Astrocyte of the hippocampus (primary cell): ENCODE measurements at places on chromosomes 16 and 17.

GRCh38 chr17:72926171-72926570, 166.3 kb downstream of the SLC39A11 start:
- no peak for DNase-seq

DNA sequence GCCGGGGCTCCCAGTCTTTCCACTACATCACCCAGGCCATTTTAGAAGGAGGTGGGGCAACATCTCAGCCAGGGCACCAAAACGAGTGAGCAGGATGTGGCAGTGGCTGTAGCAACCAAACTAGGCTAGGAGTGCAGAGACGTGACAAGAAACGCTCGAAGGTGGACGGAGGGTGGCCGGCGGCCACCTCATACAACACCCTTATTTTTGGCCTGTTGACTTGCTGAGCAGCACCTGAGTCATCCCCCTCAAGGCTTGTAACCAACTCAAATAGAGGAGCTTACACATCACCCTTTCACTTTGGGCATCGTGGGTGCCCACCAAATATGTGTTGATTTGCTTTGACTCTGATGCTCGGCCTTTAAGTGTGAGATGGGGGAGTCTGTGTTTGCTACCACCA, 23.7 kb upstream of the SOX9 start:
- peak; percentile 23 for DNase-seq

GRCh38 chr17:71422968-71423367, 697.9 kb upstream of the SOX9 start:
- DNase-seq: no peak

GRCh38 chr17:41665566-41666236, 23.0 kb upstream of the EIF1 start:
- peak; percentile 94 for DNase-seq

- no peak for DNase-seq
Observed at GRCh38 chr16:20903116-20903898, 2.7 kb downstream of the LYRM1 start.

DNA sequence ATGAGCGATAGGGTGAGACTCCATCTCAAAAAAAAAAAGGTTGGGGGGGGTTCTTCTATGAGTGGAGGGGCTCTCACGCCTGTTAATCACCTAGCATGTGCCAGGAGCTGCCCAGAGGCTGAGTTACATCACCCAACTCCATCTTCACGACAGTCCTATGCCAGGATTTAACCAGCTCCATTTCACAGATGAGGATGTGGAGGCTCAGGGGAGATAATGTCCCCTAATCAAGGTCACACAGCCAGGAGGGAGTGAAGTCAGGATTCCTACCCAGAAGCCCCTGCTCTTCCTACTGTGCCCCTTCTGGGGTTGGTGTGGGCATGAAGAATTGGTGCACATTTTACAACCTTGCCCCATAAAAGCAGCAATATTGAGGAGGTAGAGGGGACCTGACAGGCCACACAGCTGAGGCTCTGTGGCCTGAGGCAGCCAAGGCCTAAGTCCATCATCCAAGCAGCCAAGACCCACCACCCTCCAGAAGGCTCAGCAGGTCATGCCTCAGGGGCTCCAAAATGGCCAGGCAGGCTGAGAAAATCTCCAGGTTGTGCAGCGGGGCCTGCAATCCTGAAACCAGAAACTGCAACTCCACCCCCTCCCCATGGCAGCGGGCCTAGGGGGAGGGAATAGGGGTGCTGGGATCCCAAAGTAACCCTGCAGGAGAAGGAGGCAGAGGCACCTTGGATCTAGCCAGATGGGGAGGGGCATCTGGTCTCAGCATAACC, 6.9 kb downstream of the PPY start:
- no peak for DNase-seq

GRCh38 chr16:25707982-25708583, 16.3 kb downstream of the HS3ST4 start:
- DNase-seq: peak; percentile 30

DNA sequence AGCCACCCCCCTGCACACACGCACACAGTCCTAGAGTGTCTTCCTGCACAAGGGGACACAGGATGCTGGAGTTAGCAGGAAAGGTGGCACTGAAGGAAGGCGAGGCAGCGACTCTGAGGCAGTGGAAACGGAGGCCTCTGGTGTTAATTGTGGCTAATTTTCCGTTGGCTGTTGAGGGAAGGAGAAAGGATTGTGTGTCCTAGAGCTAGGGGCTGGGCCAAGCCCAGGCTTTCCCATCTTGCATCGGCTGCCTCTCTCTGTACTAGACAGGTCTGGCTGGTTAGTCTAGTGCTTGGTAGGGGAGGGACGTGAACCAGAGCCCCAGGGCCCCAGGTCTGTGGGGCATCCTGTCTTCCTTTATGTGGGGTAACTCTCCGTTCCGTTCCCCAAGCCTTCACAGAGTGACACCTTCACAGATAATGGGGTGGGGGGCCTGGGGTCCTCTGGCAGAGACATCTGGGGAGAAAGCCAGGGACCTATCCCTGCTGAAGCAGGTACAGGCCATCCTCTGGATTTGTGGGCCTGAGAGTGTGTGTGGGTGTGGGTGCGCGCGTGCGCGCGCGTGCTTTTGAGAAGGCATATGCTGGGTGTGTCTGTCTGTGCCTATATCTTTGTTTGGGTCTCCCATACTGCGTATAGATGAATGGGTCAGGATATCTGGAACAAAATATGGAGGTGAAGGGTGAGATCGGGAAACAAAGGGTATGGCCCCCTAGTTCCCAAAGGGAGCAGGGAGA, at the start of gene CHD3:
CHD3 (plus strand) TSS at position 606 of the 737 bp plus-strand sequence. CDS start 212 bp downstream, outside the sequence.
- DNase-seq: no peak

DNA sequence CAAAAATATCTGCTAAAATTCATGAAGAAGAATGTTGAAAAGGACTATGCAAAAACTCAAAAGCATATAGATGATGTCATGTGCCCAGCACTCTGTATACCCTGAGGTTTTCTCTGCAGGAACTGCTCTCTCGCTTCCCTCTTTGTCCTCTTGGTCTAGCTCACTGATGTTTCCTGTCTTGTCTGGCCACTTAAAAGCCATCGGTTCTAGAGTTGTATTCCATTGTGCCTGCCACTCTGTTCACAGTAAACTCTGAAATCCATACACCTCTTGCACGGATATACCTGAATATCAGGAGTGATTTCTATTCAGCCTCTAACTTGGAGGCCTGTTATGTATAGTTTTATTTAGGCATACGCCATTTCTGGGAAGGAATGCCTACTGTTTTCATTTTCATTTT, 101.0 kb upstream of the CNTNAP4 start:
- no peak for DNase-seq

- DNase-seq: no peak
Observed at GRCh38 chr17:57260325-57261083, 4.2 kb downstream of the MSI2 start.

DNA sequence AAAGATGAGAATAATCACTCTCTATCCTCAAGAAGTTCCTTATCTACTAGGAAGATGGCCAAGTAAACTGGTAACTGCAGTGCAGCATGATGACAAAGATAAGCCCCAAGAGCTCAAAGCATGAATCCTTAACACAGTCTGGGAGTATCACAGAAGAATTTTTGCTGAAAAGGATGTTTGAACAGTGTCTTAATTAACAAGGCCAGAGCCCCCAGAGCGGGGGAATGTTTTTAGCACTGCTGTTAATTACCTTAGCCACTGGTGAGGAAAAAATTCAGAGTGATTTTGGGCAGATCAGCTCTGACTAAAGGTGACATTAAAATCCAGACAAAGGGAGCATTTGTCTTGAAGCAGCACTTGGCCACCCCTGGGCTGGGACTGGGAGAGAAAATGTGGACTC, 30.1 kb downstream of the ADAMTS18 start:
- no peak for DNase-seq

- DNase-seq: no peak
Observed at GRCh38 chr16:51938861-51939260, 608.1 kb downstream of the TOX3 start.

- DNase-seq: peak; percentile 87
Observed at GRCh38 chr16:87145181-87146176, 171.7 kb downstream of the C16orf95 start.

DNA sequence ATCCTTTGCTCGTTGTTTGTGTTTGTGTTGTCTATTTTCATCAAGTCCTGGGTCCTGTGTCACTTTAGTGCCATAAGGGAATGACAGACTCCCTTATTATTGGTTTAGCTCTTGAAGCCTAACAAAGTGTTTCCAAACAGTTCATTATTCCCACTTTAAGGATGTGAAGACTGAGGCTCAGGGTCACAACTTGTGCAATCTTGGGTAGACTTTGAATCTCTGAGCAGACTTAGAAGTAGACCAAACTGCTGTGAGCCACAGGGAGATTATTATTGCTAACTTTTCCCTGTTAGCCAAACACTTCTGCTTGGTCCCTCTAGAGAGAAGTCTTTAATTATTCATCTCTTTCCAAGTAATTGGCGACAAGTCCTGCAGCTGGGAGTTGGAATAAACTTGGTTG, 31.8 kb downstream of the PRKCB start:
- no peak for DNase-seq

GRCh38 chr17:29070781-29071180, 27.8 kb downstream of the PIPOX start:
- DNase-seq: no peak

DNA sequence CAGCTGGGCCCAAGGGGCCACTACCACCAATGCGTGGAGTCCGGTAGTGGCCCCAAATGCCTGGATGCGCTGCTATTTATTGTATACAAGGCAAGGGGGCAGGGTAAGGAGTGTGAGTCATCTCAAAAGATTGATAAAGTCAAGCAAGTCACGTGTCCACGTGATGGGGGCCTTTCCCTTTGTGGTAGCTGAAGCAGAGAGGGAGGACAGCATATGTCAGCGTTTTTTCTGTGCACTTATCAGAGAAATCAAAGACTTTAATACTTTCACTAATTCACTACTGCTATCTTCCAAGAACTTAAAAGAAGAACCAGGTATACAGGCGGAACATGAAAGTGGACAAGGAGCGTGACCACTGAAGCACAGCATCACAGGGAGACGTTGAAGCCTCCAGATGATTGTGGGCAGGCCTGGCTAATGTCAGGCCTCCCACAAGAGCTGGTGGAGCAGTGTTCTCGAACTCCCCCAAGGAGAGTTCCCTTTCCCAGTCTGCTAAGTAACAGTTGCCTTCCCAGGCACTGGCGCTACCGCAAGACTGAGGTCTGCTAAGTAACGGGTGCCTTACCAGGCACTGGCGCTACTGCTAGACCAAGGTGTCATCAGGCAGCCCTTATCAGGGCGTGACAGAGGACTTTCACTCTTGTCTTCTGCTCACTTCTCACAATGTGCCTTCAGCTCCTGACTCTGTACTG, 10.8 kb upstream of the ASB16 start:
- no peak for DNase-seq

GRCh38 chr16:76653390-76654026, 376.3 kb downstream of the CNTNAP4 start:
- peak; percentile 54 for DNase-seq

DNA sequence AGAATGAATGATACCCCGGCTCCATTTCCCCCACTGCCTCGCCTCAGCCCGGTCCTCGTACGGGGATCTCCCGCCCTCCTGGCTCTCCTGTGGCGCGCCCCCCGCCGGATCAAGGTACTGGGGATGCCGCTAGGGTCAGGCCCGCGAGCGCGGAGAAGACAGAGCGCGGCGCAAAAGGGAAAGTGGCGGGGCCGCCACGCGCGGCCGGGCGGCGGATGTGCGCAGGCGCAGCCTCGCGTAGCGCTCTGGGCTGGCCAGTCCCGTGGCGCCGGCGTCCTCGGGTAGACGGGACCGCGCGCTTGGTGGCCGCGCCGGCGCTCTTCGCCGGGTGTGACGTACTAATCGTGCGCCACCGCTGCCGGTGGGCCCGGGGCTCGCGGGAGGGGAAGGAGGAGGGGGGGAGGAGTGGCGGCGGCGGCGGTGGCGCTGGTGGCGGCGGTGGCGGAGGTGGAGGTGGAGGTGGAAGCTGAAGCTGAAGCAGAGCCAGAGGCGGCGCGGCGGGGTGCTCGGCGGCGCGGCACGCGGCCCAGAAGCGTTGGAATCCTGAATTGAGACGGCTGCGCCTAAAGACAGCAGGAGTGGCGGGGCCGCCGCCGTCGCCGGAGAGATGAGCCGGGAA, at the start of gene SENP3:
SENP3 (plus strand) TSS at position 331 of the 619 bp plus-strand sequence. CDS start 1,158 bp downstream, outside the sequence.
- peak; percentile 97 for DNase-seq

DNA sequence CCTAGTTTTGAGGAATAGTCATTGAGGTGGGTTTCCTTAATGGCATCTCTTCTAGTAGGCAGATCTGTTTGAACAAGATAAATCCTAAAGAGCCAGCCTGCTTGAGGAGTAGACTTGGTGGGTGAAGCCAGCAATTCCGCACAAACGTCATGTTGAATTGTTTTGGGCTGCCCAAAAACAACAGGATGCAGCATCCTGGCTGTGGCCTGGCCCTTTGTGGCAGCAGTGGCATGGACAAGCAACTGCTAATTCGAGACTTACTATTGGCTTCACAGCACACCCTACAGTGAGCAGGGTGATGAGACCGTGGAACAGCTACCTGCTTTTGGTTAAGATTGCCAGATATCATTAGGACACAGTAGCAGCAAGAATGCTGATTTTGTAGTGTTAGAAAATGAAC, 9.3 kb upstream of the VPS4A start:
- no peak for DNase-seq

DNA sequence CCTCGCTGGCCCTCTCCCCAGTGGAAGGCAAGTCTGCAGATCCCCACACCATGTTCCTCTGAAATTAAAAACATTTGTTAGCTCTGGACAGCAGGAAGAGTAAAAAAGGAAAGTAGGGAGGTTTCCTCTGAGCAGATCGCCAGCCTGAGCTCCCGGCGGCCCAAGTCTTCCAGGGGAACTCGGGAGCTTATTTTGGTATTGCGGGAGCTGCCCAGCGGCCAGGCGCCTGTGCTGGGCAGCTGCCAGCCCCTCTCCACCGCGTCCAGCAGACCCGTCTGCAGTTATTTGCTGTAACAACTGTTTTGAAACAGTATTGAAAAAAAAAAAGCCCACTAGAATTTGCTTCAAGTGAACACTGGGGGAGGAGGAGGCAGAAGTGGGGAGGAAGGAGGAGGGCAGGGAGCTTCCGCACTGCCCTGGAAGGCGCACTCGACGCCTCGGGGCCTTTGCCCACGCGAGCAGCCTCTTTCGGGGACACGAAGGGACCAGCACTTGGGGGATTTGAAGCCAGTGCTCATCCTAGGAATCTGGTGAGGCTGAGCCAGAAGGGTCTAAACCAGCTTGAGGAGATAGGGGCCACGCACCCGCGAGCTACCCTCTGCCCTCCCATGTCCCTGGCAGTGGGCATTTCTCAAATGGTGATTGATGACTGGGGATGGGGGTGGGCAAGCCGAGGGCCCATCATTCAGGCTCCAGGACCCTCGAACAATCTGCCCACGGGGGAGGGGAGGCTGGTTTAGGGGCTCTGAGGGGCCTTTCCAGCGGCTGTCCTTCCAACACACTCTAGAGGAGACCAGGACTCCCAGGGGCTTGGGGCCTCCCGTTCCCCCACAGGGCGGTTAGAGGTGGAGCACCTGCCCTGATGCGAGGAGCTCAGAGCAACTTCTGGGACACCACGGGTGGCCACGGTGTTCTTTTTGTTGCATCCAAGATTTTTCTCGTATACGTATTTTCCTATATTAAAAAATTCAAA, 3.0 kb upstream of the BAHCC1 start:
- peak; percentile 88 for DNase-seq
